ENCODE measurements at places on chromosomes 6 and 20.

DNA sequence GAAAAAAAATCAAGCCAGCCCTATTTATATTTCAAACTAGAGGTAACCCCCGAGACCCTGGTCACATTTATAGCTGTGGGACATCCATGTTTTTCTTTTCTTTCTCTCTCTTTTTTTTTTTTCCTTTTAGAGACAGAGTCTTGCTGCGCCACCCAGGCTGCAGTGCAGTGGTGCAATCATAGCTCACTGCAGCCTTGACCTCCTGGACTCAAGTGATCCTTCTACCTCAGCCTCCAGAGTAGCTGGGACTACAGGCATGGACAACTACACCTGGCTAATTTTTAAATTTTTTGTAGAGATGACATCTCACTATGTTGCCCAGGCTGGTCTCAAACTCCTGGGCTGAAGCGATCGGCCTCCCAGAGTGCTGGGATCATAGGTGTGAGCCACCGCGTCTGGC is 12.1 kb downstream of the MAVS start:
- no peak for DNase-seq

DNA sequence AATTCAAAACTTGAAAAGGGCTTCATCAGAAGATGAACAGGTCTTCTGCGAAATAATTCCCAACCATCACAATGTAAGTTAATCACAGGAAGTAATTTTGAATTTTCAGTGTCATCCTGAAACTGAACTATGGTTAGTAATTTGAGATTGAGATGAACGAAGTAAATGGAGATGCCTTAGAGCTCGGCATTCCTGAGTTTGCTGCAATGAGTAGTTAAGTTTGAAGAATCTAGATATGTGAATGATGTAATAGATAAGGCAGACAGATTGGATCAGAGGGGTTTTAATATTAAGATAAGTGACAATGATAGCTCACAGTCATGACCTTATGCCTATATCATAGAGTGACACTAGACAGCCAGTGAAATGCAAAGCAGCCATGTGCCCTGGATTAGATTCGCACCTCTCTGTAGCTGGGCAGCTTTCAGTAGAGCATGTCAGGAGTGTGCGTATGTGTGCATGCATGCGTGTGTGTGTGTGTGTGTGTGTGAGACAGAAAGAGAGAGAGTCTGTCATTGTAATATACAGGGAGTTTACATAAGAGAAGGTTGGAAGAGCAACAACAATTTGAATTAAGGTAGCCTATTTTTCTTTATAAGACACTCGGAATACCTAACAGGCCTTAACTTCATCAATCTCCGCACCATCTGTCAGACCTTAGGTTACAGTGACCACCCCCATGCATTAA is 233.0 kb downstream of the GMPR start:
- DNase-seq = no peak

GRCh38 chr6:422433-423054 is 31.0 kb downstream of the IRF4 start:
- no peak for DNase-seq

DNA sequence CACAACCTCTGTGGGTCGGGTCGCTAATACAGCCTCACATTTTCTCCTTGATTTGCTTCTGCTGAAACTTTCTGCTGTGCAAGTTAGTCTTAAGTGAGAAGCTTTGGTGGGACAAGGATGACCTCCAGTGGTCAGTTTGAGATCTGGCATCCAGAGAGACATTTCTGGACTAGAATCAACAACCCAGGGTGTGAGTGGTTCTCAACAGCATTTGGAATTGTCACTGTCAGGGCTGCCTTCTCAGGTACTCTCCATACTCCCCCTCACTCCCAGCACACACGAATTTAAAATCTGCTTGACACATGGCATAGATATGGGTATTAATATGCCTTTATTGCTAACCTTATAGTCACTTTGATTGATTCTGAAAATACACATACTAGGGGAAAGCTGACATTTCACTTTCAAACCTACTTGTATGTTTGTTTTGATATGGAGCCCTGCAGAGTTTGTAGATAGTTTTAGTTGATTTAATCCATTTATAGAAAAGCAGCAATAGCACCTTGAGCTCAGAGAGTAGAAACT is 13.2 kb downstream of the OTOR start:
- peak; percentile 13 for DNase-seq

DNA sequence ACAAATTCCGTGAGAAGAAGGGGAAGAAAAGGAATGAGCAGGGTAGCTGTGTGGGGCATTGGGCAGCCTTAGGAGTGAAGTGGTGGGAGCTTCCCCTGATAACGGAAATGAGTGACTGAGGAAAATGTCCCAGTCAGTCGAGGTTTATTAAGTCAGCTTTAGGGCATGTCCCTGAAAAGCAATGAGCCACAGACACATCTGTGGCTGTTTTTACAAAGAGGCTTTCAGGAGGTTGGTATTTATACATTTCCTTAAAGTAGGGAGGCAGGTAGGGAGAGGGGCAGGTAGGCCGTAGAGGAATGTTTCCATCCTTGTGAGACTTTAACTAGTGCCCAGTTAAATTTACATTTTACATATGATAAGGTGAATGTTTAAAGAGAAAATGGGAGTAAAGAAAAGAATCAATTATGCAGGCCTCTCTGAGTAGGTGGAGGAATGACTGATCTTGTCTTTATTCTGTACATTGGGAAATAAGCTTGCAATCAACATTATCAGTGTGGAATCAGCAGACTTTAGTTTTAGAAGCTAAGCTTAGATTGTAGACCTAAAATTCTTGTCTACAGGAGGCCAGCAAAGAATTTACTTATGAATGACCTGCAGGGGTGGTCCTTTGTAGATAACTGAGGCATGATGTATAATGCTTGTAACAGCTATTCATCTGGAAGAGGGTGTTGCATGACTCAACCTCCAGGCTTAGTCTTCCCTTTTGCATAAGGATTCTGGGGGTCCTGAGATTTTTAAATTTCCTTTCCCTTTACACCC is 18.5 kb downstream of the SLC22A2 start:
- DNase-seq = no peak

GRCh38 chr6:98834060-98835031 is at the start of gene POU3F2:
TSS of gene POU3F2 (plus strand) at chr6:98834574. CDS start at chr6:98834874, 300 bp downstream.
- DNase-seq = peak; percentile 69

DNA sequence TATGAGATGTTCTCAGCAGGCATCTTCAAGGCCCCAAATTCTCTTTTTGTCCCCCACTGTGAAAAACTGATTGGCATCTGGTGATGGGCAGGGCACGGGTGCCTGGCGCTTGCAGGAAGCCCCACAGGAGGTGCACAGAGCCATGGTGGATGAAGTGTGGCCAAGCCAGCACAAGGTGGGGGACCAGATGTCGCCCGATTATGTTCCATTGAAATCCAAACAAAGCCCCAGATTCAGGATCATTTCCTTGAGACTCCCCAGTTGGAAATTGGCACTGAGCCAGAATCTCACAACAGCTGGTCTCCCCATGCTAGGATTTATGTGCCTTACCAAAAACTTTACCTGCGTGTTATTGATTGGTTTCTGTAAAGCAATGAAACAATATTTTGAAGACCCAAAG is 186.1 kb downstream of the ADAT2 start:
- no peak for DNase-seq

DNA sequence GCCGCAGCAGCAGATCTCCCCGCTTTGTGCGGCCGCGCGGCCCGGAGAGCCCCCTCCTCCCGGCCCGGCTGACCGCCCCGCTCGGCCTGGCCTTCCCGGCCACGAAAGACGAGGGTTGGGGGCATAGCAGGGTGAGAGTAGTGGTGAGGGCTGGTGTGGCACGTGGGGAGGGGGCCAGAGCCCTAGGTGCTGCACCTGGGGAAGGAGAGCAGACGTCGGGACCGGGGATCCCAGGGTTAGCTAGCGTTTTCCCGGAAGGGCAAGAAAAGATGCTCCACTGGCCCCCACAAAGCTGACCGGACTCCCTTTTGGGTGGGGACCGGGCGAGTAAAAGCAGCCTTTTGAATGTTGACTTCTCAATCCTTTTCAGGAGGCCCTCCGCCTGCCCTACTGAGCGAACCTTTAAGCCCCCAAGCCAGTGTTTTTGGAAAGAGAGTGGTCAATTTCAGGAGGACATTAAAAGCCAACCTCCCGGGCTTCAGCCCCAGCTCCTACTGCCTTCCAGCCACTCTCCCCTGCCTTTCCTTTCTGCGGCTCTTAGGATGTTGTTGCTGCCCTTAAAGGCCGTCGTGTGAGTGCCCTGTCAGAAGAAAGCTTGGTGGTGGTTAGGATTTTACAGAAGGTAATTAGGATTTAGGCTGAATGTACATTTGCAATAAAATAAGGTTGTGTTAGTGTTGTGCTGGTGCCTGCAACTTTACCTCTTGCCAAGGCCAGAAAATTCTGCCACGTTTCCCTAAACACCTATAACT is 648 bp upstream of the BACH2 start:
- DNase-seq = no peak

DNA sequence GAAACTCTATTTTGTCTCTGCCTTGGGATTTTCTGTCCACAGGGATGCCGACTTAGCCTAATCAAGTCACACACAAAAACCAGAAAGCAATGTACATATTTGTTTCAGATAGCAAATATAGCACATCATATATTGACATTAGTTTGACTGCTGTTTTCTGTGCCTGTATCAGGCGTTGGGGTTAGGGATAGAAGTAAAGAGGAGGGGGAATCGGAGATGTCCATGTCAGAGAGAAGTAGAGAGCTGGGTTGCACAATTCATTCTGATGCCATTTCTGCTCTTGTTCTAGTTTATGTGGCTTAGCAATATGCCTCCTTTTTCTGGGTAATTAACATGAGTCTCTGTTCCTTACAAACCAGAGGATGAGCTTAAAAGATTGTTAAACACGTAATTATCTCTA is 14.7 kb upstream of the IPCEF1 start:
- no peak for DNase-seq

DNA sequence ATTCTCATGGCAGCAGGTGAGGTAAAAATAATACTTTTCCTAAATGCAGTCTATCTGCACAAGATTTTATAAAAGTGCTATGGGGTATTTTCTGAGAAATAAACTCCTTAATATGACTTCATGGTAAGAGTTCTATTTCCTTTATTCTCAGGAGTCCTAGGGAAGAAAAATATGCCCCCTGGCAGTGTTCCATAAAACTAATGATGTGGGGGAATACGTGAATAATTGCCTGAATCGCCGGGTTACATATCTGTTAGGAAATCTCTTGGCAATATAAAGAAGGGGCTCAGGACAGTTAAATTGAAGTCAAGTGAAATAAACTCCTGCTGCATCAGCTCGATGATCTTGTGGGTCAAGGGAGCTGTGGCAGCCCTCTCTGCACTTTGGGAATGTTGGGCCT is 229.7 kb downstream of the MAFB start:
- no peak for DNase-seq

- no peak for DNase-seq
Measured at GRCh38 chr20:41089555-41089954, 47.8 kb upstream of the PLCG1 start.

DNA sequence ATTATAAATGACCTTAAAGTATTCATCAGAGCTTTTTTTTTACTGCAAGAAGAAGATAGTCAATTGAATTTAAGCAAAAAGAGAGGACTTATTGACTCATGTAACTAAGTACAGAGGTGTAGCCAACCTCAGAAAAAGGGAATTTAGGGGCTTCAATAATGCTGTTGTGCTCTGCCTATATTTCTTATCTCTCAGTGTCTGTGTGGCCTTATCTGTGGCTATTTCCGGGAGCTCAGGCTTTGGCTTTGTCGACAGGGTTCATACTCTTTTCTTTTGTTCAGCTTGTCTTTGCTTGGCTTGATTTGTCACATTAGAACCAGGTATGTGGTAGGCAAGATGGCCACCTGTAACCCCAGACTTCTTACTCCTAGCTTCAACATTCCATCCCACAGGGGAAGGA is 38.6 kb upstream of the FABP7 start:
- DNase-seq = no peak

DNA sequence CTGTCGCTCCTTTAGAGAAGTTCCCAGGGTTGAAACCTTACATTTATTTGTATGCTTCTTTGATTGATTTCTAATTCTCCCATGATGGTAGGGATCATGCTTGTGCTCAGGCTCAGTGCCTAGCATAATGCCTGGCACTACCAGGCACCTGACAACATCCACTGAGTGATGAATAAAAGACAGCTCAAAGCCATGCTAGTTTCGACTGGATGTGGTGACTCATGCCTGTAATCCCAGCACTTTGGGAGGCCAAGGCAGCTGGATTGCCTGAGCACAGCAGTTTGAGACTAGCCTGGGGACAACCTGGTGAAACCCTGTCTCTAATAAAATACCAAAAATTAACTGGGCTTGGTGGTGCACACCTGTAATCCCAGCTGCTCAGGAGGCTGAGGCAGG is 11.6 kb upstream of the CD164 start:
- no peak for DNase-seq

GRCh38 chr6:111725446-111726112 is 119.9 kb upstream of the TRAF3IP2 start:
- no peak for DNase-seq

DNA sequence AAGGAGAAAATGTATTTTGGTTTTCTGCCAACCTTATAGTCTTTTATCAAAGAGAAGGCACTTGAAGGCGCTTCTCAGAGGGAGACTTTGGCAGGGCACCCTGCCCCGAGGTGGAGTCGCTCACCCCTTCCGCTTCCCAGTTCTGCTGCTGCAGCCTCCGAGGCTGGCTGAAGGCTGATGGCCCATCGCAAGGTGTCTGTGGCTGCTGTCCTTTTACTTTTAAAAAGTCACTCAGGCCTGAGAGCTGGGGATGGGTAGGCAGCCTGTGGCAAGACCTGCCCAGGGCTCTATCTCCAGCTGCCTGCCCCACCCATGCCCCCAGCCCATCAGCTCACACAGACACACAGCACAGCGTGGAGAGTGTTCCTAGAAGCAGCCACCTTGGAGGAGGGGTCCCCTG is 206.6 kb upstream of the CST7 start:
- no peak for DNase-seq

DNA sequence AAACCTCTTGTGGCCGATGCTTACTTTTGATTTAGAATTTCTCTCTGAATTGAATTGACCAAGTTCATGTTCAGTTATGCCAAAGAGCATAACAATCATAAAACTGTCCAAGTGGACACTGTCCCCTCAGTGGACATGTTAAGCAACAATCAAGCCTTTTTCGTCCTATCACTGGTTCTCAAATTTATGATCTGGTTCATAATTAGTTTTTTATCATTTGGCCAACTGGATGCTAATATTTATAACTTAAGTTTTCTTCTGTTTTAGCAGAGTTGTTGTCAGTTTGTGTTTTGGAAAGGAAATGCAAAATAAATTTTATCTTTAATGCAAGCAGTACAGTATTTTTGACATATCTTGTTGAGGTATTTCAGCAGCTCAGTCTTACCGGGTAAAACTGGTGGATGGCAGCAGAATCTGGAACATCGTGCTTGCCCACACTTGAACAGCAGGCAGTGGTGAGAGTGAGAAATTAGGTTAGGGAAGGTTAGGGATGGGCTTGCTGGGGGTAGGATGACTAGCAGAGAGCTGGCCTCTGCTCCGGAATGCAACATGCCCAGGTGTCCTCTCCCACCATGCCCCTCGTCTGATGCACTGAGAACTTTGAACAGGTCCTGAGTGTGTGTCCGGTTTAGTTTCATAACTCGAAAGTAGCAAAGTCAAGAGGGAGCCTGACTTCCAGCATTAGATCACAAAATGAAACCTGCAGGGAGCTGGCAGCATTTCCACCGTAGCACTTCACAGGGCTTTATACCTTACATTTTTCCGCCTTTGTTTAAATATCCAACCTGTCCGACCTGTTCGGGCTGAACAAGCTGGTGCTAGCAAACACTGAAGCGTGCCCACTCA is 93.1 kb downstream of the RREB1 start:
- no peak for DNase-seq

GRCh38 chr6:2651536-2651935 is 99.2 kb downstream of the MYLK4 start:
- no peak for DNase-seq

- no peak for DNase-seq
Measured at GRCh38 chr6:111521497-111522270, 38.7 kb upstream of the REV3L start.

- DNase-seq = no peak
Measured at GRCh38 chr20:914727-915498, 1.2 kb downstream of the ANGPT4 start.

All from stimulated activated CD4-positive, alpha-beta T cell treated with anti-CD3 and anti-CD28 coated beads, Interleukin-4, amount 100 ng/mL, for 48 hours (primary cell).